ENCODE measurements at places on chromosomes 16 and 17.

DNA sequence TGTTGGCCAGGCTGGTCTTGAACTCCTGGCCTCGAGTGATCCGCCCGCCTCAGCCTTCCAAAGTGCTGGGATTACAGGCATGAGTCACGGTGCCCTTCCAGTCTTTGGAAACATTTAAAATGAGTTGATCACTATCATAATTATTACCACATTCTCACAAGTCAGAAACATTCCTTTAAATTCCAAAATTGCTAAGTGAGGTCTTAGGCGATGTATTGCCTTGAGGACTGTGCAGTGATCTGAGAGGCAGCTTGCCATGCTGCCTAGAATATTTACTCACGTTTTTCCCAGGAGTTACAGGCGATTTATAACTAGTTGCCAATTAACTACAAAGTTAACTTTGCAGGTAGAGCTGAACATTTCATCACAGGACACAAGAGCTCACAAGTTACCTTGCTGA is 5.7 kb upstream of the ATXN1L start:
- DNase-seq: no peak

DNA sequence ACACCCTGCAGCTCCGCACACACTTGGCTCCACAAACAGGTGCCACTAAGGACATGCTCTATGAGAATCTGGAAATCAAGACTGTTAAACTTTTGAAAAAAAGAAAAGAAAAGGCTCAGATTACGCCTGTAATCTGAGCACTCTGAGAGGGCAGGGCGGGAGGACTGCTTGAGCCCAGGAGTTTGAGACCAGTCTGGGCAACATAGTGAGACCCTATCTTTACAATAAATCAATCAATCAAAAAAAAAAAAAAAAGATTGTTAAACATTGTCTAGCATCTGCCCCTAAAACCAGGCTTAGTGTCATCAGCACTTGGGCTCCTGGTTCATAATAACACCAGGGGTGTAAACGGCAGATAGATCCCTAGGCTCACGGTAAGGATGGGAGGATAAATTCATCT is 37.5 kb upstream of the FAAP100 start:
- DNase-seq: no peak

- DNase-seq: no peak
Observed at GRCh38 chr17:42889809-42890208, 10.8 kb upstream of the G6PC1 start.

DNA sequence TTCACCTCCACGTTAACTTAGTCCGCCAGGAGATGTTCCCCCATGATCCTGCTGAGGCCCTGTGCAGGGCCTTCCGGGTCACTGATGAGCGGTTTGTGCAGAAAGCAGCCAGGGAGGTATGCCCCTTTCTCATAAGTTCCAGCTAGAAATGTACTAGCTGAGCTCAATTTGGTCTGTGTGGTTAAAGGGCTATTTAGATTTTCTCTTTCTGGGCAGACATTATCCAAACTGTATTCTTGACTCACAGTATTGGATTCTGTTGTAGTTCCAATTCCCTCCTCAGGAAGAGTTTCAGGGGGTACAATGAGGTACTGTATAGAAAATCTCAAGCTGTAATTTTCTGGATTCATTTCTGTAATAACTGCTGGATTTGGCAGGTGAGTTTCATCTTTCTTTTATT is 137.1 kb downstream of the TRIM37 start:
- DNase-seq: no peak

- no peak for DNase-seq
Observed at GRCh38 chr16:24781256-24781655, 51.8 kb downstream of the TNRC6A start.

- peak; percentile 10 for DNase-seq
Observed at GRCh38 chr16:495127-495748, 32.3 kb upstream of the CAPN15 start.

DNA sequence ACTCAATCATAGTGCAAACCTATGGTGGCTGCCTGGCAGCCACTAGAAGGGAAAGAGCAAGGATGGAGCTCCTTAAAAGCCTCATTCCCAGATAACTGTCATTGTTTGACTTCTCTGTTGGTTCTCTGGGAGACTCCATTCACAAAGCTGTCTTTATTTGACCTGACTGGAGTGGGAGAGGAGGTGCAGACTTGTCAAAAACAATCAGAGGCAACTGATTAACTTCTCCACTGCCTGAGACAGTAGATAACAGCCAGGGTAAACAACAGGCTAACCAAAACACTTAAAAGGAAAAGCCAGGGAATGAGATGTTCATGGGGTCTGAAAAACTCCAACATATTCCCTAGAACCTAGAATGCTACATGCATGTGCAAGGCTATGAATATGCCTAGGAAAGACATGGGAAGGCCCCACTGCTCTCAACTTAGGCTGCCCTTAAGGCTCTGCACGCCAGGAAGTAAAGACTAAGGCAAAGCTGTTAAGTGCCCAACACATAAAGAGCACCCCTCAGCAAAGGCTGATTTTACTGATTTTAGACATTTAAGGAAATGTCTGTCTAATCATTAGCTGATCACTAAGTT is 82.0 kb downstream of the TTC19 start:
- DNase-seq: no peak

GRCh38 chr16:55297910-55298479 is 26.0 kb upstream of the IRX6 start:
- no peak for DNase-seq

DNA sequence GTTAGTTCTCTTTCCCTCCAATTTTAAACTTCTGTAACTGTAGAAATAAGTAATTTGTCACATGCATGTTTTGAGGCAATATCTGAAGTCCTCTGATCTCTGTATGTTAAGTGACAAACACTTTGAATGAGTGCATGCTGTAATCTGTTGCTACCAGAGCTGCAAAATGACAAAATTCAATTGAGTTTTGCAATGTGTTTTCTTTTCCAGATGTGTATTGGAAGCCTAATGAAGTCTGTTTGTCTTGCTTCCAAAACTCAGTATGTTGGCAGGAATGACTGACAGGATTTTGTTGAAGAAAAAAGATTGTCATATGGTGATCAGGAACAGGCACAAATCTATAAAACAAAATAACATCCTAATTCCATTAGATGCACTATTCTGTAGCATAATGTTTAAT is 561.6 kb upstream of the CDH8 start:
- DNase-seq: no peak

- DNase-seq: no peak
Observed at GRCh38 chr17:82845163-82845807, 5.5 kb upstream of the ZNF750 start.

- no peak for DNase-seq
Observed at GRCh38 chr17:9821921-9822320, at the start of gene GSG1L2. GSG1L2 (minus strand) TSS chr17:9822079; CDS start chr17:9822071, 8 bp downstream.

GRCh38 chr16:66551348-66551759 is 1.0 kb upstream of the CKLF start:
- no peak for DNase-seq

- DNase-seq: no peak
Observed at GRCh38 chr17:10429421-10430045, 7.8 kb upstream of the MYH8 start.

DNA sequence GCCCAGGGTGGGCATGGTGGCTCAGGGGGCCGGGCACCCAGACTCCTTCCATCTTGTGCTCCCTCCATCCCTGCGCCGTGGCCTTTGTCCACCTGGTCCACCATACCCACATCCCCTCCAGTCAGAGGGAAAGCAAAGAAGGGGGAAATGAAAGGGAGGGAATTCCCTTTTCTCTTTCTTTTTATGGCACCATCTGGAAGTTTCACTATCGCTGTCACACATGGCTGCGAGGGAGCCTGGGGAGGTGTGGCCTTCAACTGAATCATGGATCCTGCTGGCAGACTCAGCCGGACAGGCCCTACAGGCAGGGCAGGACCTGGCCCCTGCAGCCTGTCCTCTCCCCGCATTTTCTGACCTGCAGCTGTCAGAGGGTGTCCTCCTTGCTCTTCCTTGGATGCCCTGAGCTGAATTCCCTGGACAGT is 6.2 kb downstream of the SLC12A3 start:
- no peak for DNase-seq

GRCh38 chr17:54967621-54968261 is 713 bp downstream of the COX11 start:
- DNase-seq: no peak

DNA sequence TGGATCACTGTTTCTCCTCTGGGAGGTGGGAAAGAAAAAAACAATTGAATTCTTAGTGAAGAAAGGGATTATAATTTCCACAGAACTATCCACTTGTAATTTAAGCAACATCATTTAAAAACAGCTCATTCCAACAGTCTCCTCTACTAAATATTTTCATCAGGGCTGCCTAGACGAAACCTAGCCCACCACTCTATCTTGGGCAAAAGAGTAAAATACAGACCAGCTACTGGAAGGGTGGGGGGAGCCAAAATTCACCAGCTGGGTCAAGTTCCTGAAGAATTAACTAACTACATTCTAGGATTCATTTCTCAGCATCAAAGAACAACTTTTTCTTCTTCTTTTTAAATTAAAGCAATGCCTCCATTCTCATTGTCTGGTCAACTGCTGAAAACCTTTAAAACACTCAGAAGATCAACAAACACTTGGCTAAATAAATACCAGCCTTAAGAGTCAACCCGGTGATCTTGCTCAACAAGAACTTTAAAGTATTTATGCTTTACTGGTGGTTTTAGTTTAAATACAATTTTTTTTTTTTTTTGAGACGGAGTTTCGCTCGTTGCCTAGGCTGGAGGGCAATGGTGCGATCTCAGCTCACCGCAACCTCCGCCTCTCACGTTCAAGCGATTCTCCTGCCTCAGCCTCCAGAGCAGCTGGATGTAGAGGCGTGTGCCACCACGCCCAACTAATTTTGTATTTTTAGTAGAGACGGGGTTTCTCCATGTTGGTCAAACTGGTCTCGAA is 25.2 kb downstream of the KANSL1 start:
- no peak for DNase-seq

- no peak for DNase-seq
Observed at GRCh38 chr16:50193594-50193993, 40.5 kb downstream of the TENT4B start.

DNA sequence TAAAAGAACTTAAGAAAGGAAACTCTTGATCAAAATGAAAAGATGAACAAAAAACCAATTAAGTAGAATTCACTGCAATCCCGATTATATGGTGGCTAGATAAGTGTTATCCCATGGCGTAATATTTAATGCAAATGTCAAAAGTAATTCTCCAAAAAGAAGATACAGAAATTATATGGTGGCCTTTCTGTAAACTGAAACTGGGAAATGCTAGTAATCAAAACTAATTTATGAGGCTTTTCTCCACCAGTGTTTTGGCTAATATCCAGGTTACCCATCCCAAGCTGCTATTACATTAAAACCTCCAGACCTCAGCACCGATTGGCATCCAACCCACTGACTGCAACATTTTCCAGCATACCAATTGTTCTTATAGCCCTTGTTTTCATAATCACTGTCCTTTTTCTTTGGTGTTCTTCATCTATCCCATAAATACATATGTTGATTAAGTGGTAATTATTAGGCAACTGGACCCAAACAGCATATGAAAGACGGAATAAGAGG is 77.2 kb upstream of the TNRC6A start:
- DNase-seq: no peak

- DNase-seq: no peak
Observed at GRCh38 chr17:39205112-39205526, 5.0 kb downstream of the RPL19 start.

DNA sequence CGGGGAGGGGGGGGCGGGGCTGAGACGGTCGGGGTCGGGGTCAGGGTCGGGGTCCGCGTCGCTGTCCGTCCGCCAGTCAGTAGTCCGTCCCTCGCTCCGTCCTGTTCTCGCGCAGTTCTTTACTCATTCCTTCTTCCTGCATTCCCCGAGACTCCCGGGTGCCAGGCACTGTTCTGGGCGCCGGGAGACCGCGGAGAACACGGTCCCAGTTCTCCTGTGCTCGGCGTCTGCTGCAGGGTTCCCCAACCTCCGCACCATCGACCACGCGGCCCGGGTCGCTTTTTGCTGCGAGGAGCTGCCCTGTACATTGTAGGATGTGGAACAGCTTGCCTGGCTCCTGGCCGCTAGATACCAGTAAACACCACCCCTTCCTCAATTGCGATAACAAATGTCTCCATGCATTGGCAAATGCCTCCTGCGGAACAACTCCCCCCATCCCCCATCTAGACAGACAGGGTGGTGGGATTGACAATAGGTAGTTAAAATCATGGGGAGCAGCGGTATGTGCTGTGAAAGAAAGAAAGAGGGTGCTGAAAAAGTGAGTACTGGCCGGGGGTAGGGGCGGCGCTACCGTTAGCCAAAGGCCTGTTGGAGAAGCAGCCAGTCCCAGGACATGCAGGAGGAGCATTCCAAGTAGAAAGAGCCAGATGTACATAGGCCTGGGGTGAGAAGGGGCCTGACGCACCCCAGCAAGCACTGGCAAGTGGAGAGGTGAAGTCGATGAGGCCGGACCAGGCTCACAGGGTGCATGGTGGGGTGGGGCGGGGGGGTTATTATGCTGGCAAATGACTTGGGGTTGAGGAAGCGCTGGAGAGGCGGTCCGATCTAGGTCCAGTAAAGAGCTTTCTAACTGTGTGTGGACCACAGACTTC is 631 bp downstream of the TRAF7 start:
- DNase-seq: no peak

DNA sequence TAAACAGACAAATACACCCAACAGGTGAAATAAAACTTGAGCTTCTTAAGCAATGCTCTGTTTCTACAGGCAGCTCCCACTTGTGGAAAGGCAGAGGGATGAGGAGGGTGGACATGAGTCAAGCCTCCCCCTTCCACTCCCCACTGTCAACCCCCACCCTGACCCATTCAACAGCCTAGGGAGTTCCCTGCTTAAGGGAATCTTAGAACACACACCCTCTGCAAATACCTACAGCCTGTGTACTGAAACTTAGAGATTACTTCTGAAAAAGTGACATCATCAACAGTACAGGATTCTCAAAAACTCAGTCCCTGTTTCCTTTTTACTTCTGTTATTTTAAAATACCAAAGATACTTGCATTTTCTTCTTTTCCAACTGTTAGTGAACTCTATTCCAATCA is 345.4 kb downstream of the SOX9 start:
- no peak for DNase-seq

- DNase-seq: peak; percentile 17
Observed at GRCh38 chr16:58499615-58500351, at the start of gene NDRG4. NDRG4 (plus strand) TSS chr16:58500143; CDS start chr16:58500249, 106 bp downstream.

DNA sequence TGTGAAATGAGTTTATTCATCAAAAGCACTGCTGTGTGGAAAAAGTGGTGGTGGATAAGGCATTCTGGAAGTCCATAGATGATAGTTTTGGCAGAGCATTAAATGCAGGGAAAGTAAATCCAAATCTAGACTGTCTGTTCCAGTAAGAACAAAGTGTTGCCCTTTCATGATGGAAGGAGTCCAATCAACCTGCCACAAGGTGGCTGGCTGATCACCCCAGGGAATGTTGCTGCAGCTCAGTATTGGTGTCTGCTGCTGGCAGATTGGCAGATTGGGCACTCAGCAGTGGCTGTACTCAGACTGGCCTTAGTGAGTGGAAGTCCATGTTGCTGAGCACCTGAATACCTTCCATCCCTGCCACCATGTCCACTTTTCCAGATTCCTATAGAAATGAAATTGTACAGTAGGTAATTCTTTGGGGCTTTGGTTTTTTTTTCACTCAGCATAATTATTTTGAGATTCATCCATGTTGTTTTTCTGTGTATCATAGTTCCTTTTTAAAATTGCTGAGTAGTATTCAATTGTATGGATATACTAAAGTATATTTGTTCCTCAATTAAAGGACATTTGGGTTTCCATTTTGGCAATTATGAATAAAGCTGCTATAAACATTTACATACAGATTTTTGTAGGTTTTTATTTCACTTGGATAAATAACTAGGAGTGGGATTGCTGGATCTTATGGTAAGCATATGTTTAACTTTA is 14.3 kb downstream of the DYNLL2 start:
- no peak for DNase-seq
